ENCODE measurements at places on chromosomes 3 and 15.

DNA sequence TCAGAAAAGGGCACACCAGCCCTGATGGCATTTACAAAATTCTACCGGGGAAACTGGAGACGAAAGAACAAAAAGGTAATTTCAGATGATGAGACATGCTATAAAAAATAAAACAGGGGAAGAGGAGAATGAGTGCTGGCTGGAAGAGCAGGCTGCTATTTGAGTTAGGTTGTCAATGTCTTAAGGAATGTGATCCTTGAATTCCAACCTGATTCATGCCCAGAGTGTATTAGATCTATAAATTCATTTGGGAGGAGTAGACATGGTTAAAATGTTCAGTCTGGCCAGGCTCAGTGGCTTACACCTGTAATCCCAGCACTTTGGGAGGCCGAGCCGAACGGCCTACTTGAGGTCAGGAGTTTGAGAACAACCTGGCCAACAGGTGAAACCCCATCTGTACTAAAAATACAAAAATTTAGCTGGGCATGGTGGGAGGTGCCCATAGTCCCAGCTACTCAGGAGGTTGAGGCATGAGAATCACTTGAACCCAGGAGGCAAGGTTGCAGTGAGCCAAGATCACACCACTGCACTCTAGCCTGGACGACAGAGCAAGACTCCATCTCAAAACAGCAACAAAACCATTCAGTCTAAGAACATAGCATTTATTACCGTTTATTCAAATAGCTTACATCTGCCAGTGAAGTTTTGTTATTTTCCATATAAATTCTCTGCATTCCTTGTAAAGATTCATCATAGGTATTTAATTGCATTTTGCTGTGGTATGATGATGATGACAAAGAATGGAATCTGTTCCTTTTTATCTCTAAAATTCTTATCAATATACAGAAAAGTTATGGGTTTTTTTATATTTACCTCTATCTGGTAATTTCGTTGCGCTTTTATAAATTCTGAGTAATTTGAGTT is 126.7 kb upstream of the NR2E3 start:
- DNase-seq: no peak

DNA sequence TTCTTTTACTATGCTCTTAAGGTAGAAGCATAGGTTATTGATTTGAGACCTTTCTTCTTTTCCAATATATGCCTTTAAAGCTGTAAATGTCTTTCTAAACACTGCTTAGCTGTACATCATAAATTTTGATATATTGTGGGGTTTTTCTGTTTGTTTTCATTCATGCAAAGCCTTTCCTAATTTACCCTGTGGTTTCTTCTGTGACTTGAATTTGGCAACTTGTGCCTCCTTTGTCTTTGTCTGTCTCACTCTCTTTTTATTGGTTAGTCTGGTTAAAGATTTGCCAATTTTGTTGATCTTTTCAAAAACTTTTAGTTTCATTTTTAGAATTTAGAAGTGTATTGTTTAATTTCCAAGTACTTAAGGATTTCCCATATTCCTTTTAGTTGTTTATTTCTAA is 343.1 kb downstream of the OXSM start:
- DNase-seq: no peak

DNA sequence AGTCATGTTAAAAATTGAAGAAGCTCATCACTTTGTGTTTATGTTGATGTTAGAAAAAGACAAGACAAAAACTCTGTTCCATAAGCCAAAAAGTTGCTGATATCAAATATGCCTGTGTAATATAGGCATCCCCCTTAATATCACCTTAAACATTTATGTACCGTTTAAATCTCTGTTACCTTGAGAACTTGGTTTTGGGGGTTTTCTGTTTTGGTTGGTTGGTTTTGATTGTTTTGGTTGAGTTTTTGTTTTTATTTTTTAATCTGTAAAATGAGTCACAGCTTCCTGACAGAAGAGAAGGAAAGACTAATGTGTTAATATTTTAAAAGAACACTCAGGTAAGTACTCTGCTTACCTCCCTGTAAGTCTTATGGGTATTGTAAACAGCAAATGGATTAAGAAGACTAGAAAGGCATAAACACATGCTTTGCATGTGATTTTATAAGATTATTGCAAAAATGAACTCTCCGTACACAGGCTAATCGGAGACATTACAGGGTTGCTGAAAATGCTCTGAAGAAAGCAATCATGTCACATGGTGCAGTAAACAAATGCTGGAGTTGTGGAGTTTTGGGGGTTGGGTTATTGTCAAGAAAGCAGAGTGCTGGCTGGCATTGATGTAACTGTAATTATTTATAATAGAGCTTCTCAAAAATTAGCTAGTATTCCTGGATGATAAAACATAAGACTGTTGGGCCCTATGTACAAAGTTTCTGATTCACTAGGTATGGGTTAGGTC is 69.5 kb upstream of the MBNL1 start:
- DNase-seq: no peak

- no peak for DNase-seq
Measured at GRCh38 chr3:111872979-111873378, 13.9 kb downstream of the PHLDB2 start.

- DNase-seq: no peak
Measured at GRCh38 chr3:189941679-189942078, 179.0 kb downstream of the P3H2 start.

- DNase-seq: no peak
Measured at GRCh38 chr3:141457624-141458236, 29.1 kb upstream of the RASA2 start.

- no peak for DNase-seq
Measured at GRCh38 chr15:77035999-77036471, 34.9 kb downstream of the TSPAN3 start.

DNA sequence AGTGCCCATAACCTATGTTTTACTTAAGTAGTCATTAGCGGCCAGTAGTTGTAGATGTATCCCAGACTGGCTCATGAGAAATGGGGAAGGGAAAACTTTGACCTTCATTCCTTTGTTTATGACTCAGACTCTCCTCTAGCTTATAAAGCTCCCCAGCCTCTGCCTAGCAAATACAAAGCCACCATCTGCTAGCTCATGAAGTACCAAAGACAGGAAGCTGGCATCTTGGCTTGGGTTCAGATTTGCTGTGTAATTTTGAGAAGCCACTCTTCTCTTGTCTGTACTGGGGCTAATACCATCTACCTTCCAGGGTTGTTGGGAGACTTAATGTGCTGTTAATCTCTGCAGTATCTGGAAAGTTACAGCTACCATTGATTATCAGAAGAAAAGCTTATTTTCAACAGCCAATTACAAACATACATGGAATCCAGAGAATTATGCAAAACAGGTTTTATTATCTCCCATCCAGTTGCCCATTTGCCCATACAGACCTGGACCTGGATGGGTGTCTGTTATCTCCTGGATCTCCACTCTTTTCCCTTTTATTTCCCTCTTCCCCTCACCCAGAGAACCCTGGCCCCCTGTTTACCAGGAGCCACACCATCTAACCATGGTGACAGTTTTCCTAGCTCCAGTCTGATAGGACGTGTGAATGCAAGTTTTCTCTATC is 153.8 kb downstream of the SEMA6D start:
- DNase-seq: no peak

GRCh38 chr15:101137312-101137940 is 114.4 kb downstream of the CHSY1 start:
- DNase-seq: no peak

- DNase-seq: no peak
Measured at GRCh38 chr3:130384476-130385025, 39.1 kb downstream of the COL6A5 start.

- no peak for DNase-seq
Measured at GRCh38 chr3:197076415-197076814, 46.8 kb upstream of the MELTF start.

- no peak for DNase-seq
Measured at GRCh38 chr3:89783341-89783927, 676.0 kb downstream of the EPHA3 start.

GRCh38 chr3:185746470-185746869 is 78.4 kb downstream of the IGF2BP2 start:
- no peak for DNase-seq

- no peak for DNase-seq
Measured at GRCh38 chr3:182027366-182027765, 315.6 kb downstream of the SOX2 start.

GRCh38 chr3:49610666-49611280 is 56.5 kb downstream of the BSN start:
- no peak for DNase-seq
